ENCODE measurements at places on chromosomes 12 and 14.

GRCh38 chr14:34742270-34743115, 28.1 kb upstream of the CFL2 start:
- DNase-seq = no peak

GRCh38 chr12:117068492-117068891, 30.7 kb downstream of the TESC start:
- no peak for DNase-seq

- peak; percentile 15 for DNase-seq
These were observed 35.1 kb upstream of the GRIP1 start for GRCh38 chr12:66713984-66714383.

DNA sequence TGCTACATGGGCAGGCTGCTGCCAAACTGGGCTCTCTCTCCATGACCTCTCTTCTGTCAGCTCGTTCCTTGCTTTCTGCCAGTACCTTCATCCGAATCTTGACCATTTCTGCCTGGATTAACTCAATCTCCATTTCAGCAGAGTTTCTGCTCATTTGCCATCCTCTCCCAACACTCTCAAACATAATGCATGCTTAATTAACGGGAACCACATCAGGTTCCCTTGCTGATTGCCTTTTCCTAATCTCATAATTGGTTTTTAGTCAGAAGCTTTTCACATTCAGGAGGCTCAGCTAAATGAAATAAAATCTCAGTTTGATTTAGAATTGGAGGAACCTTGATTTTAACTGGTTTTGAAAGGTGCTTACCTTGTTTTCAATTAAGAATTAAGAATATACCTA, 127.3 kb downstream of the SLC5A8 start:
- DNase-seq = no peak

GRCh38 chr12:69837657-69838415, 12.8 kb downstream of the MYRFL start:
- DNase-seq = no peak

GRCh38 chr12:113658006-113658655, 186.5 kb upstream of the LHX5 start:
- no peak for DNase-seq

GRCh38 chr12:56637621-56638020, 7.5 kb upstream of the BAZ2A start:
- no peak for DNase-seq

- DNase-seq = peak; percentile 15
These were observed 69.8 kb downstream of the SLC6A12 start for GRCh38 chr12:143964-144649.
